ENCODE measurements at places on chromosomes 12 and 14.

GRCh38 chr14:67409461-67409860 is 2.5 kb downstream of the PLEK2 start:
- DNase-seq = no peak

- peak; percentile 51 for DNase-seq
Observed at GRCh38 chr12:103956509-103957027, 9.1 kb upstream of the TDG start.

DNA sequence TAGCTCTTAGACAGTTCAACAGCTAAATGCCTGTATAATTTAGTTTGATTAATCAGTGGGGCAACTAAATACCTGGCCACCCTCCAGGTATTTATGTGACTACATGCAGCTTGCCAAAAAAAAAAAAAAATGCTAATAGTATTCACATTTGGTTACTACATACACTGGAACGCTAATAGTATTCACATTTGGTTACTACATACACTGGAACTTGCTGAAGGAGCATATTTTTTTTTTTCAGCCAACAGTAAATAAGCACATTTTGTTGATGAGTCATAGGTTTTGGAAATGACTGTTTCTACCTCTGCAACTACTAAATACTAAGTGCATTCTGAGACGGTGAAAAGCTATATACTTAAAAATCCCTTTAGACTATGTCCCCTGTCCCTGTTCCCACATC is 1172.3 kb downstream of the LRFN5 start:
- DNase-seq = no peak

DNA sequence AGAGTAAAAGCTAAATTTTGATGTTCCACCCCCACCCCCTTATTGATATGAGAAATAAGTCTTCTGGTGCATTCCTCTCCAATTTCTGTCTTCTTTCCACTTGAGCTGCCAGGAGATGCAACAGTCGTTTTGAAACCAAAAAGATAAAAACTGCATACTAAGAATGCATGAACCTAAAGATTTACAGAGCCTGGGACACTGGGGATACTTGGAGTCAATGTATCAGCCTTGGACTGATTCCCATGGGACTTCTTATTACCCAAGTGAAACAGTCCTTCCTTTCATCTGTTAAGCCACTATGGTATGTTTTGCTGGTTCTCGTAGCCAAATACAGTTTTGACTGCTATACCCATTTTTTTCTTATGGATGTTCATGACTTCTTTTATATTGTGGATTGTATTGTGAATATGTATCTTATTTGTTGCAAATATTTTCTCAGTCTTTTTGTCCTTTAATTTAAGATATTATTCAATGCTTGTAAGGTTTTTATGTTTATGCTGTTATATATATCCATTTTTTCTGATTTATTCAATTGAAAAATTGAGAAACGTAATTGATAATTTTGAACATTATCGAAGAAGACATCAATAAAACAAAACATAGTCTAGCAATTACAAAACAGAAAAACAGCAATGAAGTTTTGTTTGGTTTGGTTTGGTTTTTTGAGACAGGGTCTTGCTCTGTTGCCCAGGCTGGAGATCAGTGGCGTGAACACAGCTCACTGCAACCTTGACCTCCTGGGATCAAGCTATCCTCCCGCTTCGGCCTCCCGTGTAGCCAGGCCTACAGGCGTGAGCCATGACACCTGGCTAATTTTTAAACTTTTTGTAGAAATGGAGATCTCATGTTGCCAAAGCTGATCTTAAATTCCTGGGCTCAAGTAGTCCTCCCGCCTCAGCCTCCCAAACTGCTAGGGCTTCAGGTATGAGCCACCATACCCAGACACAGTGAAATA is 85.4 kb upstream of the ETV6 start:
- no peak for DNase-seq

DNA sequence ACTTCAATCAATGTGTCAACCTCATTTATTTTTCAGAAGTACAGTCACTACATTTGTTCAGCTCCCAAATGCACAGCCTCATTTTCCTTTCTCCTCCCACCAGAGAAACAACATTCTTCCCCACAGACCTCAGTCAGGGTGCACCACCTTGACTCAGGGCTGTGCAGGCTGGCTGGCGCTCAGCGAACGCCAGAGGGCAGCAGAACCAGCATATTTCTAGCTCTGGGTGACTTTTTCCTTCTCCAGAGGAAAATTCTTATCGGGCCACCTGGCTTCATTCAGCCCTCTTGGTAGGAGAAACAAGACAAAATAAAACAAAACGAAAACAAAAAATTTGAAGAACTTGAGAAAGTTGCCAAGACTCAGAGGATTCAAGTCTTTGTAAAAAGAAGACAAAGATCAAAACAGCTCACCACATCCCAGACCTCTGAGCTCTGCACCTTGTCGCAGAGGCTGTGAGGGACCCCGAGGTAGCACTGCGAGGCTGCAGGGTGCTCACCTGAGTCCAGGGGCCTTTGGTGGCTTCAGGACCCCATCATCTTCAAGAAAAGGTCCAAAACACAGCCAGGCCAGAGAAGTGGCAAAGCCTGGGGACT is 33.7 kb downstream of the PAH start:
- peak; percentile 84 for DNase-seq

- DNase-seq = no peak
Observed at GRCh38 chr12:113934946-113935345, 31.2 kb downstream of the RBM19 start.

- DNase-seq = no peak
Observed at GRCh38 chr12:94769776-94770759, 119.7 kb upstream of the TMCC3 start.

DNA sequence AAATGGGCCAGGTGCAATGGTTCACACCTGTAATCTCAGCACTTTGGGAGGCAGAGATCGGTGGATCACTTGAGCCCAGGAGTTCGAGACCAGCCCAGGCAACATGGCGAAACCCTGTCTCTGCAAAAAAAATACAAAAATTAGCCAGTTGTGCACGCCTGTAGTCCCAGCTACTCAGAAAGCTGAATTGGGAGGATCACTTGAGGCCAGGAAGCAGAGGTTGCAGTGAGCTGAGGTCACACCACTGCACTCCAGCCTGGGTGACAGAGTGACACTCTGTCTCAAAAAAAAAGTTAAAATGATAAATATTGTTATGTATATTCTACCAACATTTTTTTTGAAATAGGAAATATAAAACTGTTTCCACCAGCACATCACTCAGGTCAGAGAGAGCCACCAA is 64.9 kb downstream of the NDUFA12 start:
- no peak for DNase-seq

DNA sequence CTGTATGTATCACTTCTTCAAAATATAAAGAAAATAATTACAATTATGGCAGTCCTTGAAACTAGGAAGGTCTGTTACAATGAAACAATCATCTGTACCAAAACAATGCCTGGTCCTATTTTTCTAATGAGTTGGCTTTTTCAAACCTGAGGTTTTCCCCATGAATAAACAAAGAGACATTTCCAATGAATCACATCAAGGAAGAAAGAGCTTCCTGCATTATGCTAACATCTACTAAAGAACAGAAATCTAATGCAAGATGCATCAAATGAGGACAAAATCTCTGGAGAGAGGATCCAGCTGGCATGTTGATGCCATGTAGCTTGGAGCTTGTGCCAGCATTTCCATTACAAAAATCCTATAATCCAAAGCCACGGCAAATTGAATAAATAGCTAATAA is 29.3 kb downstream of the NIN start:
- DNase-seq = no peak

DNA sequence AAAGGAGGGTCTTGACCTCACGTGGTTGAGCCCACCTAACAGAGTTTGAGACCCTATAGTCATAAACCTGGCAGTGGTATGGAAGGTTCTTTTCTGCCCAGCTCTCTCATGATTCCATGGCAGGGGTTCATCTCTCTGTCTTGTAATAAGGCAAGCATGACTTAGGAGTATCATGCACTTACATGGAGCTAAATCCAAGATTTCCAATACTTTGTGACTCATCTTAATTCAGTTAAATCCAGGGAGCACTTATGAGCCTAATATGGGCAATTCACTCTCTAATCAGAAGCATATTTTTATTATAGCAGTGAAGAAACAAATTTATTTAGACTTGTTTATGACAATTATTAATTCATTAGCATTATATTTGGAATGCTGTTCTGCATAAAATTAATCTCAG is 131.8 kb upstream of the CPSF6 start:
- DNase-seq = no peak

DNA sequence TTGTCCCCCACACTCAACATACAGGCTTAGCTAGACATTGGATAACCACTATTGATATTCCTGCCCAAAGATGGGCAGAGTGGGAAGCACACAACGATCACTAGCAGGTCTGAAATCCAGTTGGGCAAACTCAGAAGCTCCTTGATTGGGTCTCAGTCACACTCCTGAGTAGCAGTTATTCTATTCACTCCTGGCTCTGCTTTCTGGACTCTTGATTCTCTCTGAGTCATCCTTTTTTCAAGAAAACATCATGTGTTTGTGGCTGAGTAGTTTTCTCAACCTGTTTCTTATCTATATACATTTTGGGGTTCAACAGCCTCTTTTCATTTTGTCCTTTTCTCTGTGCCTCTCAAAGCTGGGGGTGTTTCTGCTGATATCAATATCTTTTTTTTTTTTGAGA is 46.0 kb upstream of the MANSC4 start:
- DNase-seq = no peak

GRCh38 chr14:105213361-105213760 is 32.2 kb upstream of the NUDT14 start:
- DNase-seq = no peak

DNA sequence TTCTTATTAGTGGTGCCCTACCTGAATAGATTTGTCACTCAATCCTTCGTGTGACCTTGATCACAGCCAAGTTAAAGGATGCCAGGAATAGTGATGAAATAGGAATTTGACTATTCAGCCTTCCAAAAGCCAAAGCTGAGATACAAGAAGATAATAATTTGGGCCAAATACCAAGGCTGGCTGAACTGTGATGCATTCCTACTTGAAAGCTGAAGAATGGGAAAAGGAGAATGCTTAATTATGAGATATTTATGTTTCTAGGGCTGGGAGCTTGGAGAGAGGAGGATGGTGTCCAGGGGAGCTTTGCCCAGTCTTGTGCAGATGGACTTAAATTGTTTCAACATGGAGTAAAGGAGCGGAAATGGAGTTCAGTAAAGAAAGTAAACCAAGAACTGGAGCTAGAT is 5.2 kb downstream of the RNASE7 start:
- DNase-seq = no peak

DNA sequence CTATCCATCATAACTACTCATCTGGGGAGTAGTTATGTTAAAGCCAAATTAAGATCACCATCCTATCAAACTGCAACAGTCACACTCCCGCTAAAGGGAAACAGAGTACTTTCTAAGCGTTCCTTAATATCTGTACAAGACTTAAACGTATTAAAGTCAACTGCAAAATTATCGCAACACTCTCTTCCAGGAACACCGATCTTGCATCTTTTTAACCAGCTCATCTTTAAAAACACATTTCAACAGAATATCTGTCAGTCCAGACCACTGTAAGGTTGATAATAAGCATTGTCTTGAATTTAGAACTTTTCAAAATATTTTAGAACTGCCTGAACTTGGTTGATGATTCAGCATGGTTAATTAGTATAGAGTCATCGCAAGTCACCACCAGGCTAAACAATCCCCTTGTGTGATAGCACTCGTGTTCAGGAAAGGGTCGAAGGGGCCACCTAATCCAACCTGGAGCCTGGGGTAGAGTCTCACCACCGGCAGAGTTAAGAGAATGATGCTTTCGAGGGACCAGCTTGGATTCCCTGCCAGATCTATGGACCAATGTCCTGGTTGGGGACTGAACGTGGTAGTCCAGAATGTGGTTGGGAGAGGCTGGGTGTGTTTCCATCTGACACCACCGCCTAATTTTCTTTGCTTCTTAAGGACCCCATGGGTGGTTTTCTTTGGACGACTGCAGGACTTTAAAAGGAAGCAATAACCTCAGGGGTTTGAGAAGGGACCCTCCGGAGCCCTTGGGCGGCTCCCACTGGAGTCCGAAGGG is 890 bp downstream of the SPTLC2 start:
- no peak for DNase-seq

GRCh38 chr14:95402176-95402575 is 82.5 kb upstream of the CLMN start:
- DNase-seq = no peak

DNA sequence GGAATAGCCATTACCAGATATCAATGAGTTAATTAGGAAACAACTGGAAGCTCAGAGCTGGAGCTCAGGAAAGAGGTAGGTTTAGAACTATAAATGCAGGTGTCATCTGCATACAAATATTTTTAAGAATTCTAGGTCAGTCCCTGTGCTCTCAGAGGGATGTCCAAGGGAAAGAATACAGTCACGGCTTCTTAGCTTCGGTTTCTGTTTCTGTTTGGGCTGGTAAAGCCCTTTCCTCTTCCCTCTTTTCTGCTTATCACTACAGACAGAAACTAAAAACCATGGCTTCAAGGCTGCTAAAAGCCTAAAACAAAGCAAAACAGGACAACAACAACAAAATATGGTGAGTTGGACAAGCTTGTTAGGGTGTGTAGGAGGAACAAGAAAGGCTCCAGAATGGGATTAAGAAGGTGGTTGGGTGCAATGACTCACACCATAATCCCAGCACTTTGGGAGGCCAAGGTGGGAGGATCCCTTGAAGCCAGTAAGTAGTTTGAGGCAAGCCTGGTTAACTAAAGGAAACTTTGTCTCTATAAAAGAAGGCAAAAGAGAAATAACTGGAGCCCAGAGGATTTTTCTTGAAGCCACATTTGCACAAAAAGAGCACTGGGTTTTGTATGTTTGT is 113.0 kb downstream of the SEC23A start:
- DNase-seq = no peak

DNA sequence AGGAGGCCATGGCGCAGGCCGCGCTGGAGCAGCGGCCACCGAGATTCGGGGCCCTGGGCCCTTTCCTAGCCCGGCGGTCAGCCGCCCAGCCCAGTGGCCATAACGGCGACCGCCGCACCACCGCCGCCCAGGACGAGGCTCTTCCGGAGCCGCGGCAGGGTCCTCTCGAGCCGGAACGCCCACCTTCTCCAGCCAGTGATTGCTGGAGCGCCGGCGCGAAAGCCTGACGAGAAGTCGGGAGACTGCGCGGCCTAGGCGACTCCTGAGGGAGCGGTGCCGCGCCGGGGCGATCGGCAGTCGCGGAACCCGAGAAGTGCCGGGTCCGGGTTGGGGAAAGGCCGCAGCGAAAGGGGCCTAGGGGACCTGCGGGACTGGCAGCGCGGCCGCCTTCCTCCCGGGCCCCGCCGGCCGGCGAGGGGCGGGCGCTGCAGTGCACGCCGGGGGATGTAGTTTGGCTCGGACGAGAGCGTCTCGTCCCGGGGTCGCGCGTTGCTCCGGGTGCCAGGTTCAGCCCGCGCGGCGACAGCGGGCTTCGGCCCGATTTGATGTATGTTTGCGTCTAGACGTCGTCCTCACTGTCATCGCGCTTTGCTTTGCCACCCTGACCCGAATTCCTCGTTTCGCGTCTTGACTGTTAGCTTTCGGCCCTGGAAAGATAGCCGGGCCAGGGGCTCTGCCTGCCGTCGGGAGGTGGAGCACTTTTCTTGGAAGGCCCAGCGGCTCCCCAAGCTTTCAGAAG is at the start of gene VTI1B:
TSS of gene VTI1B (minus strand) at position 153 of the 739 bp plus-strand sequence. CDS start at position 10, 143 bp downstream.
- DNase-seq = peak; percentile 29

DNA sequence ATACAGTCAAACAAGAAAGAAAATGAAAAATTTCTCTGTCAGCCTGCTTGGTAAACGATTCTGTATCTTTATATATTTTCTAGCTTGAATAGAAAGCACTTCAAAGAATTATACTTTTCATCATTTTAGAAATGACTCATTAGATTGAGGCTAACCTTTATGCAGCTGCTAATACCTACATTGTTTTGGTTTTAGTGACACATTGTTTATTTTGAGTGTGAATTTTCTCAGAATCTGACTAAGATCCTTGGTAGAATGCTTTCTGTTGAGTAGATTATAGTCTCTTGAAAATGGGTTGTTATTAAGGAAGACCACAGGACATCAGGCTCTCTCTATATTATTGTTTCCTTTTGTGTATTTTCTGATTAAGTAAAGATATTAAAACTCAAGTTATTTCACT is at the start of gene PMCH:
TSS of gene PMCH (minus strand) at position 45 of the 400 bp plus-strand sequence. CDS start 63 bp downstream, outside the sequence.
- DNase-seq = no peak

- DNase-seq = no peak
Observed at GRCh38 chr14:45990252-45990651, 661.3 kb downstream of the RPL10L start.
